ENCODE measurements at places on chromosomes 2 and 18.

DNA sequence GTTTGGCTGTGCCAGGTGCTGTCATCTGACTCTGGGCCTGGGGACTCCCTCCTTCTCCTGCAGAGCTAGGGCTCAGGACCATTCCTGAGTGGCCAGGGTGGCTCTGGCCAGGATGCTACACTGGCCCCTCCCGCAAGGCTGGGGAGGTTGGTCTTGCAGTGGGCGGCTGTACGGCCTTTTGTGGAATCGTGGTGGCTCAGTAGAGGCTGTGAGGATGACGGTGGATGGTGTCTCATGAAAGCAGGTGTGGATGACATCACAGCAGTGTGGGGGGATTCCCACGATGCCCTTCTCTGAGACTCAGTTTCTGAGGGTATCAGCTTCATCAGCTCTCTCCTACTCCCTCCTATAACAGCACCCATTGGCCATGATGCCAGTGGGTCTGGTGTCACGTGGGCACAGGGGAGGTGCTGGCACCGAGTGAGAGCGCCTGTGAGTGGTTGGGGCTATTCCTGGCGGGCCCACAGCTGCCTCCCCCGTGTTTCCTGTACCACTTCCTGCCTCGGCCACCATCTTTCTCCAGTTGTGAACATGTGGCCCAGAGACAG is 144.2 kb upstream of the HDAC4 start:
- ATAC-seq, result peak; percentile 28

- ATAC-seq, result no peak
These were observed 106.8 kb downstream of the LPIN1 start for GRCh38 chr2:11853197-11853588.

GRCh38 chr2:236180831-236181453 is 12.8 kb upstream of the GBX2 start:
- ATAC-seq, result no peak

DNA sequence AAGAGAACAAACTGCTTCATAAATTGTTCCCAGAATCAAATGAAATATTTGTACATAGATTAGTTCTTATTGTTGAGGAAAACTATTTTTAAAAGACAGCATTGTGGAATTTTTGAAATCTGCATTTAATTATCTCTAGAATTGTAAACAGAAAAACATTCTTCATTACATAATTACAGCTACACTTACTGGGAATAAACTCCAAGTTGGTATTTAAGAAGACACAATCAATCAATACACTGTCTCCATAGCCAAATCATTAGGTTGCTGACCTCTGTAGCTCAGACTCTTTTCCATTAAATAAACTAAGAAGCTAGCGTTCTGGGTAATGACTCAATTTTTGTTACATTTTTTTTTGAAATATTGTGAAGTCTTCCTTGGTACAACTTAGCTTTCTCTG is 70.2 kb upstream of the PIEZO2 start:
- no peak for ATAC-seq

GRCh38 chr18:48019557-48020325 is 89.3 kb upstream of the SMAD2 start:
- no peak for ATAC-seq

DNA sequence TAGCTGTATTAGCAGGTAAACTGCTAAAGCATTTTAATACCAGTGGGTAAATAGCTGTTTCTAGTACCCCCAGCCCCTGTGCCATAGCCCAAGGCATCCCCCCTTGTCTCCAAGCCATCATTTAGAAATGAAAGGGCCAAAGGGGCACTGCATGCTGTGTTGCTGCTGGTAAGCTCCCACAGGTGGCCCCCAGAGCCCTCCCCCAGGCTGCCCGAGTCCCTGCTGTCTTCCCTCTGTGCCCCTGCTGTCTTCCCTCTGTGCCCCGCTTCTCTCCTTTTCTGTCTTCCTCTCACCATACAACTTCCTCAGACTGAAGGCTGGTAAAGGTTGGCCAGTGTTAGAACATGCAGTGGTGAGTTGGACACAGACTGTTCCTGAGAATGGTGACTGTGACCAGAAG is 42.1 kb downstream of the ZAP70 start:
- no peak for ATAC-seq

- no peak for ATAC-seq
These were observed 763.2 kb upstream of the ZEB2 start for GRCh38 chr2:145283131-145283530.

DNA sequence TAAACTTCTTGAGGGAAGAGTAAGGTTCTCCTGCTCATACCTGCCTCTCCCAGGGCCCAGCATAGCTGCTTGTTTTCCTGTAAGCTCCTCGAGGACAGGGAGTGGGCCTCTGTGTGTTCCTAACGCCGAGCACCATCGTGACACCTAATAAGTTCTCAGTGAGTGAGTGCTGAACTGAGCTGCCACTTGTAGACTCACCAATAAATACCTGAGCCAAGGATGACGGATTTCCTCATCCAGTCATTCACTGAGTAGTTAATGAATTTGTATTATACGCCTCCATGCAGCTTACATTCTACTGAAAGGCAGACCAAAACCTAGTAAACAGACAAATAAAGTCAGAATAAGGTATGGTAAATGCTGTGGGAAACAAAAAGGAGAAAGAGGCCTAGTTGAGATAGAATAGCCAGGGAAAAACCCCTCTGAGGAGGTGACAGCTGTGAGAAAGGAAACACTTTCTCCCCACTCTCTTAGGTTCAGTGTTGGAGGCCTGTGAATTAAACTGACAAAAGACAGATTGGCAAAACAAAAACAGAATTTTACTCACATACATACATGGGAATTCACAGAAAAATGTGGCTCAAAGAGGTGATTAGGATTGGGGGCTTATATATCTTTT is 138.6 kb downstream of the B3GNT2 start:
- ATAC-seq, result no peak

GRCh38 chr2:237235383-237236095 is 149.8 kb downstream of the COPS8 start:
- no peak for ATAC-seq

GRCh38 chr2:10790228-10790973 is 22.2 kb downstream of the PDIA6 start:
- peak; percentile 58 for ATAC-seq

- no peak for ATAC-seq
These were observed 19.9 kb downstream of the MBP start for GRCh38 chr18:77112747-77113092.

- no peak for ATAC-seq
These were observed 54.1 kb downstream of the TAF1B start for GRCh38 chr2:9897331-9897737.

GRCh38 chr2:109677835-109678580 is 63.8 kb downstream of the SOWAHC start:
- no peak for ATAC-seq

DNA sequence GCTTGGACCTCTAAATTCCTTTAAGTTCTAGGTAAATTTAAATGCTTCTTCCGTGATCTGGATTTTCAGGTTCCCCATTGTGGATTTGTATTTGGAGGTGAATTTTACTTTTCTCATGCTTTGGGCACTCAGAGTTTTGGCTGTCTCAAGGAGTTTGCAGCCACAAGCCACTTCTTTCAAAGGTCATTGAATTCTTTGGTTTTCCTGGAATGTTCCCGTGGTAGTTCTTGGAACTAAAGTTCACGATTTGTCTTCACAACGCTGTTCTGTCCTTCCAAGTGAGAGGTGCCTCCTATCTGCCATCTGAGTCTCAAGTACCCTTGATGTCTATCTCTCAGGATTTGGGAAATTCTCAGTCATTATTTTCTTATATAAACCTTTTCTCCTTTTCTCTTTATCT is 1438.7 kb upstream of the ZEB2 start:
- no peak for ATAC-seq

- no peak for ATAC-seq
These were observed 37.6 kb downstream of the SLC14A1 start for GRCh38 chr18:45761512-45762114.

DNA sequence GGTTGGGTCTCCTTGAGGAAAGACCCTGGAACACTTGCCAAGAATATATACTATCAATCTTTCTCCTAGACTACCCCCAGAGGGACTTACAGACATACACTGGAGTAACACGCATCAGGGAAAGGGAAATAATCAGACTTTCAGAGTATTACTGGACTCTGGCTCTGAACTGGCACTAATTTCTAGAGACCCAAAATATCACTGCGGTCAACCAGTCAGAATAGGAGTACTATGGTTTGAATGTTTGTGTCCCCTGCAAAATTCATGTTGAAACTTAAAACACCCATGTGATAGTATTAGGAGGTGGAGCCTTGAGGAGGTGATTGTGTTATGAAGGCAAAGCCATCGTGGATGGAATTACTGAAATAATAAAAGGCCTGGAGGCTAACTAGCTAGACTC is 323.7 kb downstream of the EN1 start:
- ATAC-seq, result no peak

- ATAC-seq, result no peak
These were observed 10.5 kb downstream of the CNGA3 start for GRCh38 chr2:98356729-98357128.

- ATAC-seq, result no peak
These were observed 21.7 kb downstream of the METTL21A start for GRCh38 chr2:207603486-207603885.

GRCh38 chr2:20745924-20746555 is 76.9 kb downstream of the LDAH start:
- ATAC-seq, result no peak

- ATAC-seq, result no peak
These were observed 76.1 kb downstream of the NDUFA10 start for GRCh38 chr2:239949075-239949474.

DNA sequence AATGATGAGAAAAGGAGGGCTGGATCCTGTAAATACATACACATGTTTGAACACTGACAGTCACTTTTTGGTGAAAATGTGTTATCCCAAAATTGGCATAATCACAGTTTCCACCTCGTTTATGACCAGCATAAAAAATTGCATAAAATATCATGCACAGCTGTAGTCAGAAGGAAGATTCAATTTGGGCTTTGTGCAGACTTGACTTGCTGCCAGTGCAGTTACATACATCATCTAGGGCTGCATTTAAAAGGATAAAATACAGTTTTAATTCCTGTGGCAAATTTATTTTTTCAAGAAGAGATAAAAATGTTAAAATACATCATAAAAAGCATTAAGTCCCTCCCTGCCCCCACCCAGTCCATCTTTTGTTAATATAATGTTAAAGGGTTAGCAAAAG is 103.8 kb downstream of the VWC2L start:
- no peak for ATAC-seq

- ATAC-seq, result no peak
These were observed 215.3 kb upstream of the GULP1 start for GRCh38 chr2:188076149-188077056.

GRCh38 chr2:160442603-160443002 is 51.0 kb downstream of the RBMS1 start:
- no peak for ATAC-seq

DNA sequence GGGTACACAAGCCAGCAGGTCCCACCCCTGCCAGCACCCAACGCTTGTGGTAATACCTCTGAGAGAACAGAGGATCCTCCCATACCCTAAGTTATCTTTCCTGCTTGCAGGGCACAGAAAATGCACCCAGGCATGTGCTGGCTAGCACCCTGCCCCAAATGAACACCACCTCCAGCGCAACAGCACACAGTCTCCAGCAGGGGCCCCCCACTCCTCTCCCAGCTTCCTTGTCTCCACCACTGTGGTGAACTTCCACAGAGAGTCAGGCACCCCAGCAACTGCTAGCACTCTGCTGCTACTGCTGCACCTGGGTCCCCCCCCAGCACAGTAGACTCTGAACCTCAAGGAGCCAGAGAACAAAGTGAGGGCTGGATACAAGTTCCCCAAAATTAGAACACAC is 216.8 kb upstream of the CNTNAP5 start:
- no peak for ATAC-seq

- ATAC-seq, result no peak
These were observed 49.1 kb downstream of the EML6 start for GRCh38 chr2:54772531-54772930.

DNA sequence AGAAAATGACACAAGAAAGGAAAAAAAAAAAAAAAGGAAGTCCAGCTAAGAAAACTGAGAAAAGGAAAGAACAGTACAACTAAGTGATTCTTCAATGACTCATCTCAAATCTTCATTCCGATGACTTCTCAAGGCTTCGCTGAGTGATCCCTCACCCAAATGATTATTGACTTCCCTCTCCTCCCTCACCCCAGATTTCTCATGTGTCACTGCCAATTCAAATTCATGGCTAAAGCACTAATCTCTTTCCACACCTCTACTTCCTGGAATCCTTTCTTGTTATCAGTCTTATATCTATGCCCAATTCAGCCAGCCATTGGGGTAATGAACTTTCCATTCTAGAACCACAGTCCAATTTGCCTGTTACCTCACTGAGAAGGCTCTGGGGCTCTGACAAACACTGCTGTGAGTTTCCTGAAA is 7.2 kb upstream of the ABCB11 start:
- peak; percentile 72 for ATAC-seq

DNA sequence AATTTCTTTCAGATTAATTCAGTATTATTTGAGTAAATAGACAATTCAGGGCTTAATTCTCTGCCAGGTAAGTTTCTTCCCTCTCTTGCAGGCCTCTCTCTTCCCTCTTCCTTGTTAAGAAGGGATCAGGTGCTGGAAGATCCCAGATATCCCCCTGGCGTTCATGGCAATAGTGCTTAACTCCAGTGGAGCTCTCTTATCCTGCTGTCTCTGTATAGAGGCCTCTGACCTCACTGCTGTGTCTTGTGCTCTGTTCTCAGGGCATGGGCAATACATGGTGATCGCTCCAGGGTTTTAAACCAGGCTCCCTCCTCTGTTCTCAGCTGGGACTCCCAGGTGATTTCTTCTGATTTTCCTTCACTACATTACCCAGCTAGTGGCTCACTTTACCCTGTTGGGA is 226.8 kb downstream of the MC4R start:
- ATAC-seq, result peak; percentile 38

- peak; percentile 82 for ATAC-seq
These were observed 19.9 kb downstream of the ABCG5 start for GRCh38 chr2:43818761-43819160.

DNA sequence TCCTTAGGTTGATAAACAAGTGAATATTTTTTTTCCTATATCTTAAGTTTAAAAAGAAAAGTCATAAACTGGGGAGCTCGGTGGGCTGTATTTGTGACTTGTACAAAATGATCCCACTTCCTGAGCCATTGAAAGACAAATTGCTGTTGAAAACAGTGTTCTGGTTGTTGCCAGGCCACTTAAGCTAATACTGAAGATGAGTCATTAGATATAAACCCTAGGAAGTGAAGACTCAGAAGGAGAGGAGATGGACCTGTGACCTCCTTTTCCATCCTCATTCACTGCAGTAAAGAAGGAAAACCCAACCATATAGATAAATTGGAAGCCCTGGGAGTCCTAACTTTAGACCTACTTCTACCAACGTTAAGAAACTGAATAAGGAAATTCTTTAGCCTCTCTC is 46.2 kb upstream of the SERPINE2 start:
- no peak for ATAC-seq

All from stimulated activated memory B cell treated with anti-CD40 and anti-IgM and Interleukin-4, amounts not matched to agents 10 μg/mL and 1 μg/mL and 100 μg/mL, for 72 hours (primary cell).